ENCODE measurements at places on chromosomes 4 and X. TPM values are rescaled to one million over a fixed set of nuclear protein-coding genes. Genes with fewer than 3 reads are reported as not detected.

GRCh38 chr4:182918791-182919302 lies 1.7 kb upstream of the DCTD start:
- peaks cover 9% of the 10 kb centered on the region for H3K27me3 ChIP-seq
- DNase-seq = no peak
- H3K36me3 ChIP-seq = peaks cover under 1% of the 10 kb centered on the region
- peaks cover 22% of the 10 kb centered on the region for H3K4me1 ChIP-seq

DNA sequence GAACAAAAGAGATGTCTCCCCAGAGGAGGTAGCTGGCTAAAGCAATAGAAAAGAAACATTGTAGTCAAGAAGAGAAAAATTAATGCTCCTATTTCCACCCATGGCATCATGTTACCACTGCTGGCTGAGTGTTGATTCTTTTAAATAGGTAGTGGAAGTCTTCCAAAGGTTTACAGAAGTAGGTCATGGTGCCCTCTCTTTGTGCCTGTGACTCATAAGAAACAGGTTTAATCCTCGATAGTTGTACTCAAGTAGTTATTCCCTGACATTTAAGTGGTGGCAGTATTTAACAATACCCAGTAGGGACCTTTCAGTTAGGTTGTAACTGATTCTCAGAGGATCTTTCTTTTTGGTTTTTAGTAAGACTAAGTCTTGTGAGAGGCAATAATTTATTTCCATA lies 247.8 kb downstream of the TEX13A start:
- no peak overlapping the region for H3K4me3 ChIP-seq
- no peaks in the 10 kb centered on the region for H3K36me3 ChIP-seq
- no peaks in the 10 kb centered on the region for H3K27me3 ChIP-seq
- no peak overlapping the region for H3K27ac ChIP-seq

The ZAR1 gene
- not detected for total RNA-seq

GRCh38 chrX:123358457-123358856 lies 174.4 kb downstream of the GRIA3 start:
- no peaks in the 10 kb centered on the region for H3K4me1 ChIP-seq
- no peaks in the 10 kb centered on the region for H3K27me3 ChIP-seq
- DNase-seq = no peak
- no peak overlapping the region for H3K4me3 ChIP-seq
- H3K36me3 ChIP-seq = no peaks in the 10 kb centered on the region

The SLC25A14 gene
- 30.5 TPM for total RNA-seq

GRCh38 chr4:140149846-140150635 lies 3.9 kb downstream of the MAML3 start:
- H3K36me3 ChIP-seq = no peaks in the 10 kb centered on the region
- H3K27me3 ChIP-seq = no peaks in the 10 kb centered on the region
- peaks cover 40% of the 10 kb centered on the region for H3K4me1 ChIP-seq
- peak overlapping the region; percentile 98 for H3K27ac ChIP-seq
- DNase-seq = peak; percentile 46

DNA sequence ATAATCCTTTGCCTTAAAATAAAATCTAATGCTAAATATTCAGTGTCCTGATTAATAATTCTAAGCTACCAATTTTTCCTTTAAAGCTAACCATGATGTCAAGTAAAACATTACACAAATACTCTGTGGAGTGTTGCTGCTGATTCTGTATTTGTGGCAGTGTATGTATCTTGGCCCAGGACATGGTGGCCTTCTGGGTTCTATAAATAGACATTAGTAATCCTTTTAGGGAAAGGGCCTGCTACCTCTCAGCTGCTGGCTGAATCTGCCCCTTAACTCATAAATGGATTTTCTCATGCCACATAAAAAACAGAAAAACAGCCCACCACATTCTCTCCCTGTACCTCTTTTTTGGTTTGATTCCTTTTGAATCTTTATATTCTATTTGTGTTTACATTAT lies 1.2 kb upstream of the XK start:
- H3K36me3 ChIP-seq = no peaks in the 10 kb centered on the region
- no peak for DNase-seq
- H3K27me3 ChIP-seq = peaks cover 16% of the 10 kb centered on the region
- no peak overlapping the region for H3K27ac ChIP-seq
